ENCODE measurements at places on chromosomes 7 and 10. TPM values are rescaled to one million over a fixed set of nuclear protein-coding genes. Genes with fewer than 3 reads are reported as not detected.

The CH25H gene
- not detected for total RNA-seq

The PLXNA4 gene
- total RNA-seq = 0.09 TPM

The CALHM2 gene
- 10.1 TPM for total RNA-seq

DNA sequence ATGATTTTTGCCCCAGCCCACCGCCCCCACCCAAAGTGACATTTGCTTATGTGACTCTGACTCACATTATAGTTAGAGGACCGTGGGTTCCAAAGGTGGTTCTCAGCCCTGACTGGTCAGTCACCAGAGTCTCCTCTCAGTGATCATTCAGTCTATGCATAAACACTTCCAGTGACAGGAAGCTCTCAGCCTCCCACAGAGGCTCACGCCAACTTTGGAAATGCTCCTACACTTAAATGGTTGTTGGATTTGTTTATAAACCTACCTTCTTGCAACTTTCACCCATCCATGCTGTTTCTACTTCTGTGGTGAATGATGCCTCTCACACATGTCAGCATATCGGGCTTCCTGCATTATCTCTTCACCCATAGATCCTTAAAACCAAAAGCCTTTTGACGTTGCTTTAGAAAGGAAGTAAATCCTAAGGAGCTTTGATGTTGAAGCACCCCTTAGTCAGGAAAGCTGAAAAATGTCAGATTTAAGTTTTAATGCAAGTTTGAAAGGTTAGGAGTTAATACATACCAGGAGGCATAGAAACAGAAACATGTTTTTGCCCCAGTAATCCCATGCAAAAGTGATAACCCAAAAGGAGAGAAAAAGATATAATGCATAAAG, 46.5 kb upstream of the FGL2 start:
- DNase-seq = peak; percentile 12
- no peak overlapping the region for H3K27ac ChIP-seq
- no peaks in the 10 kb centered on the region for H3K36me3 ChIP-seq
- H3K4me3 ChIP-seq = no peak overlapping the region
- H3K4me1 ChIP-seq = no peaks in the 10 kb centered on the region
- H3K27me3 ChIP-seq = no peaks in the 10 kb centered on the region

- H3K4me3 ChIP-seq = no peak overlapping the region
- H3K36me3 ChIP-seq = no peaks in the 10 kb centered on the region
- H3K27me3 ChIP-seq = no peaks in the 10 kb centered on the region
- H3K4me1 ChIP-seq = peaks cover 10% of the 10 kb centered on the region
- DNase-seq = no peak
These were observed 146.5 kb downstream of the ALOX5 start for GRCh38 chr10:45520476-45520875.

DNA sequence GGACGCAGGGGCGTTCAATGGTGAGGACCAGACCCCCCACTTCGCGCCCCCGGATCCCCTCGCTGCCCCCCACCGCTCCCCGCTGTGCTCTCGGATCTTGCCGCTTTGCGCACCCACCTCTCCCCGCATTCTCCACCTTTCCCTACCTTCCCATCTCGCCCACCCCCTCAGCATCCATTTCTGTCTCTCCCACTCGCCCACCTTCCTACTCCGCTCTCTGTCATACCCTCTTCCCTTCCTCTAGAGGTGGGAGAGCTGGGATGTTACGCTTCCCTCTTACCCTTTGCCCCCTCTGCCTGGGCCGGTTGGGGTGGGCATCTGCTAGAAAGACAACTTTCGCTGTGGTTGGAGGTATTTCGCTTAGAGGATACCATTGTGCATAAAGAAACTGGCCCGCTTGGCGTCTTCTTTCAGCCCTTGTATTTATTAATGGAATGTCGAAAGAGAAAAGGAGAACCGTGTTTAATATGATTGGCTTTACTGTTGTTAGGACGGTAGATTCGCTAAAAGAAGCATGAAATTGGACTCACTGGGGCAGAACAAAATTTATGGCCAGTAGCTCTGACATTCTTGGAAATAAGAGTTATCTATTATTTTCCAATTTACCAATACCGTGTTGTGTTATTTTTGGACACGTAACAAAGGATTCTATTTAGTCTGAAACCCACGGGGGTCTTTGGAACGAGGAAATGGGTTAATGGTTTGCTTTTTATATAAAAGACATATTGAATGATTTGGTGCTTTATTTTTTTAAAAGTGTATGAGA, 873 bp downstream of the PRKAR2B start:
- no peak for DNase-seq
- peak overlapping the region; percentile 69 for H3K4me3 ChIP-seq
- no peak overlapping the region for H3K27ac ChIP-seq
- peaks cover 12% of the 10 kb centered on the region for H3K4me1 ChIP-seq
- peaks cover 34% of the 10 kb centered on the region for H3K27me3 ChIP-seq

DNA sequence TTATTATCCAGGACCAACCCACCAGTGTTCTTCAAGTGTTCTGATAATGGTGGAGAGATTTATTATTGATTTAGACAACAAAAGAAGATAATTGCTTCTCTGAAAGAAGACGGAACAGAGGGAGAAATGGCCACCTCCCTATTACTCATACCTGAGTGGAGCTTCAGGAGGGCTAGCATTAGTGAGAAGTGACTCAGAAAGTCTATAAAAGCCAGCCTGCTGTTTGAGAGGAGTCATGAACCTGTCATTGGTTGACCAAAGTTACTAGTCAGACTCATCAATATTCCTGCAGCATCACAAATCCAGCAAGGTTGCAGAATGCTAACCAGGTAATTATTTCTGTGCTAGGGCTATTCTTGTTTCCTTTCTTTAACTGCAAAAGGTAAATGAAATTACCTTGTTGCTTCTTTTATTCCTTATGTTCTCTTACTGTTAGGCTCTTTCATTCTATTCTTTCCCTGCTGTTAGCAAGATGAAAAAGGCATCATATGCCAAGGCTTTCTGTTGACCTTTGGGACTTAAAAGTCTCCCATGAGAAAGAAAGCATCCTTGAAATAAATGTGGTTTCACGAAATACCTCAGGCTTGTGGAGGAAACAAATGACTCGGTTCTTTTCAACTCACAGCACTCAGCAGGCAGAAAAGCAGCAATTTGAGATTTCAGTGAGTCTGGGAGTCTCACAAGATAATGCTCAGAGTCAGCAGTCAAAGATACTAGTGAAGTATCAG, 256.4 kb upstream of the PHYHIPL start:
- no peaks in the 10 kb centered on the region for H3K4me1 ChIP-seq
- no peaks in the 10 kb centered on the region for H3K36me3 ChIP-seq
- no peak overlapping the region for H3K4me3 ChIP-seq
- no peak overlapping the region for H3K27ac ChIP-seq
